Immature natural killer cell (primary cell): ENCODE measurements at places on chromosomes 5 and 9. TPM values are rescaled to one million over a fixed set of nuclear protein-coding genes. Genes with fewer than 3 reads are reported as not detected.

DBH gene
- not detected for polyA plus RNA-seq

IFNA2 gene
- polyA plus RNA-seq = not detected

ZNF622 gene
- polyA plus RNA-seq = 57.2 TPM

MYOT gene
- not detected for polyA plus RNA-seq

STPG3 gene
- not detected for polyA plus RNA-seq

CARTPT gene
- not detected for polyA plus RNA-seq

NDUFS6 gene
- 89.8 TPM for polyA plus RNA-seq

CDH9 gene
- not detected for polyA plus RNA-seq

ZNF618 gene
- 3.9 TPM for polyA plus RNA-seq

MCIDAS gene
- not detected for polyA plus RNA-seq

SARDH gene
- 6.8 TPM for polyA plus RNA-seq

DNA sequence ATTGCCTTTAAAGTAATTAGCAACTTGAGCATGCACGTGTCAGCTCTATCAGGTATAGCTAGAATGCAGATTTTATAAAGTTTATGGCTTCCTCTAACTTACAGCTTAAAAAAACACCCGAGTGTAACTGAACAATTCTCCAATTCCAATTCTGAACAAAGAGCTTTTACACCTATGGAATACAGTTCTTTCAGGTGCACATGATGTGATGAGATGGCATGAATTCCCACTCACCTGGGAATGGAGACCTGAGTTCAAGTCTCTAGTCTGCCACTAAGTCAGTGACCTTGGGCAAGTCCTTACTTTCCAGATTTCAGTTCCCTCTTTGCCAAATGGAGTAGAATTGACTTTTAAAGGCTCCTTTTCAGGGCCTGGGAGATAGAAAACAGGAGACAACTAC is 1.8 kb downstream of the ZFAND5 start:
- DNase-seq = no peak

GRCh38 chr5:27312291-27312893 is 274.0 kb upstream of the CDH9 start:
- no peak for DNase-seq

DNA sequence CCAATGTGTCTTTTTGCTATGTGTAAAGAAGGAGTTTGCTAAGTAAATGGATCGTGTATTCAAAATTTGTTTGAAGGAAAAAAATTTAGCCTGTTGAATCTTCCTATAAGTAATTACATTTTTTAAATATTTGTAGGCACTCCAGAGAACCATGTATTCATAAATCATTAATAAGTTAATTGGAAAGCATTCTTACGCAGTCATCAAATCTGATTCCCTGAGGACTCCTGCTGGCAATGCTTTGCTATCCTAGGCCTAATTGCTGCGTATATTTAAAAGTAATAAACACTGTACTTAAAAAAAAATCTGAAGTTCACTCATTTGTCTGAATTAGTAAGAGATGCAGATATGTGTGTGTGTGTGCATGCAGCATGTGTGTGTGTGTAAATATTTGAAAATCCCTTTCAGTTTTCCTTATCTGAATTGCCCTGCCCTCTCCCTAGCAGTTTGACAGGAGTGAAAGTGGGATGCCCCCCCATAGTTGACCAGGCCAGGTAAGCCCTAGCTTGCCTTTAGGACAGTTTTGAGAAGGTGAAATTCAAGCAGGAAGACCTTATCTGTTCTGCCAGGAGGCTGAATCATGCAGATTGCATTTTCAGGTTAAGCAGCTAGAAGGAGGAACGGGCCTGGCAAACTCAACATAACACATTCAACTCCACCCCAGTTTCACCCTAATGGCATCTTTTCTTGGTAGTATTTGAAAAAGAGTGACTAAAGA is 81.2 kb upstream of the DNAH5 start:
- DNase-seq = no peak

DNA sequence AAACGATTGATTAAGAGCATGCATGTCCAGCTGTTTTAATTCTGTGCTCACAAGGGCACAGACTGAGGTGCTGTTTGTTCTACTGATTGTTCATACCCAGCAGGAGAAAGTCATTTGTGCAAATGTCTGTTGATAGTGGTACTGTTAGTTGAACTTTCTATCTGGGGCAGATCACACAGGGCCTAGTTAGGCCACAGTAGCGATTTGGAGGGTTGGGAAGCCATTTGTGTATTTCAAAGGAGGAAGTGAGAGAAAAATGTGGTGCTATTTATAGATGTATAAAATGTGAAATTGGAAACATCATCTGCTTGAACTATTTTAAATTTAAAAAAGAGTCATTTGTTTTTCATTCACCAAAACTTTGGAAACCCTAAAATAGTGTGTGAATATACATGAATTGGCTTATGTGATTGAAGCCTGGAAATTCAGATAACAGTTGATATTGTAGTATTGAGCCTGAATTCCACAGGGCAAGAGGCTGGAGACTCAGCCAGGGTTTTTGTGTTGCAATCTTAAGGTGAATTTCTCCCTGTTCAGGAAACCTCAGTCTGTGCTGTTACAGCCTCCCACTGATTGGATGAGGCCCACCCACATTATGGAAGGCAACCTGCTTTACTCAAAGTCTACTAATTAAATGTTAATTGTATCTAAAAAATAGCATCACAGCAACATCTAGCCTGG is 162.0 kb upstream of the CDKN2B start:
- DNase-seq = no peak

GRCh38 chr9:82273121-82273520 is 284.5 kb downstream of the SPATA31D1 start:
- no peak for DNase-seq

DNA sequence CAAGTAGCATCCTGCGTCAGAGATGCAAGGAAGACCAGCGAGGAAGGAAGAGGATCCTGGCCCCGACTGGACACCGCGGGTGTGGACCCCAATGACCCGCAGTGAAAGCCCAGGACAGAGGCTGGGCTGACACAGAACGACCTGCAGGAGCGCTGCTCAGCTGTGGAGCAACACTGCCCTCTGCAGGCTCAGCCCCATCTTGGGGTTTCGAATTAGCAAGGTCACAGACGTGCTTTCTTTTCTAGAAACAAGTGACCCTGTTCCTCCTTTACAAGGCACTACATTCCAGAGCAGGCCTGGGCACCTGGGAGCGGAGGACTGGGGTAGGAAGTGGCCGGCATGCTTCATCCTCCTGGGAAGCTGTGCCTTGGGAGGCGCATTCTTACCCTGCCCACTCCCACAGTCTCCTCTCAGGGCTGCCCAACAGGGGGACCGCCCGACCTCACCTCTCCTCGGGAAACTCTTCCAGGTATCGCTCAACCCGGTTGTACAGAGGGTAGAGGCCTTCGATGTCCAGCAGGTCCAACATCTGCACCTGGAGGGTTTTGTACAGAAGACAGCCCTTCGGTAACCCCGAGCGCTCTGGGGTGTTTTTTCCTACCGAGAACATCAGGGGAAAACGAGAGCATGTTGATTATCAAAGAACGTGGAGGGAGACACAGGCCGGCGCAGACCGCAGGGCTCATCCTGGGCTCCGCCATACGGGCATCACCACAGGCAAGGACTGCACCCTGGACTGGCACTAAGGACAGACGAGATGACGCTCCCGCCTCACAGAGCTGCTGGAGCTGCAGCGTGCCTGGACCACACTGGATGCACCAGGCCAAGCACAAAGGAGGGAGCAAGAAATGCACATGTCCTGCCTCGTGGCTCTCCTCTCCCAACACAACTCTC is 35.0 kb downstream of the IPPK start:
- DNase-seq = peak; percentile 46

DNA sequence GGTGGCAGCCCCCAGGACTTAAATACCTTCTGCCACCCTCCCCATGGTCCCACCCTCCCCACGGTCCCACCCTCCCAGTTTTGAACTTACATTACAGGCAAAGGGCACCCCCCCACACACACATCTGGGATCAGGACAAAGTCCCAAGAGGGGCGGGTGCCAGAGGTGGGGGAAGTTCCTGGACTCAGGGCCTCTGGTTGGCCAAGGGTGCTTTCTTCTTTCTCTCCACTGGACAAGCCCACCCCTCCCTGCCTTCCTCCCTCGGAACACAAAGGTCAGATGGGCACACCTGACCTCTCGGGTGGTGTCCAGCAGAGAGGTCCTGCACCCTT is 19.1 kb upstream of the RALGDS start:
- DNase-seq = no peak

- no peak for DNase-seq
These were observed 75.3 kb downstream of the RGS3 start for GRCh38 chr9:113538701-113539430.

DNA sequence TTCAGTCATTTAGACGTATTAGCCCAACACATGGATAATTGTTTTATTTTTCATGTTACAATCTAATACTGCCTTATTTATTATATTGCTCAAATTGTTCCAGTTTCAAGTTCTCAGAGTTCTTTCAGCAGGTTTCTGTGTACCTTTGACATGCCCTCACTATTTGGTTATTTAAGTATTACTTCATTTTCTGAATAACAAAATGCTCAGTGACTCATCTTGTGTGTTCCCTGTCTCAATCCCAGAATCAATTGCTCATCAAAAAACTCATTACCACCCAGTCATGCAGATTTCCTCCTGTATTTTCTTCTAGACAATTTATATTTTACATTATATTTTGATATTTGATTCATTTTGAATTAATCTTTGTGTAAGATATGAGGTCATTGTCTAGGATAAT is 562.6 kb downstream of the ANXA1 start:
- DNase-seq = no peak

DNA sequence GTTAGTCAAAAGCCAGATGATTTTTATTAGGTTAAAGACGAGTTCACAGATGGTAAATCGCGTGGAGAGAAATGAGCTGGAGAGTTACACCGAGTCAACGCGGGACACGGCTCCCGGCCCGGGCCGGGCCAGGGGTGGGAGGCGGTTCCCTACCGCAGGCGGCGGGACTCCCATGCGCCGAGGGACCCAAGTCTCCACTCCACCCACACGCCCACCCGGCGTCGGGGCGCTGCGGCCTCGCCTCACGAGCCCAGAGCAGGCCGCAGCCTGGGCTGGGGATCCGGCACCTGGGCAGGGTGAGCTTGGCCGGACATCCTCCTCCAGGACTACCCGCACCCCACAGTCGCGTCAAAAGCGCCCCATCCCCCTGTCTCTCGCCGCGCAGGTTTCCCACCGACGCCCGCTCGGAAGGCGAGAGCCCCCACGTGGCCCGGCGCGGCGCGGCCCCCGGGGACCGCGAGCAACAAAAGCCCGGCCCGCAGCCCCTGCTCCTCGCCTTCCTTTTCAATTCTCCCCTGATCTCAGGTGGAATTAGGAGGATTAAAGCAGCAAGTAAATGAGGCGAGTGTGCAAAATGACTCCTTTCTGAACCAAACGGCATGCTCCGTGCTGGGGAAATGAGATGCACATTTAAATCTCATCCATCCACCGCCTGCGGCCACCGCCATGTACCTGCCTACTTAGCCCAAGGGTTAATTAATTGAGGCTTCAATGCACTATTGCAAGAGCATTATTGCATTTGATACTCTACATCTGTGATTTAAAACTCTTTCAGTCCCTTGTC is 196.5 kb upstream of the TBCA start:
- peak; percentile 2 for DNase-seq

DNA sequence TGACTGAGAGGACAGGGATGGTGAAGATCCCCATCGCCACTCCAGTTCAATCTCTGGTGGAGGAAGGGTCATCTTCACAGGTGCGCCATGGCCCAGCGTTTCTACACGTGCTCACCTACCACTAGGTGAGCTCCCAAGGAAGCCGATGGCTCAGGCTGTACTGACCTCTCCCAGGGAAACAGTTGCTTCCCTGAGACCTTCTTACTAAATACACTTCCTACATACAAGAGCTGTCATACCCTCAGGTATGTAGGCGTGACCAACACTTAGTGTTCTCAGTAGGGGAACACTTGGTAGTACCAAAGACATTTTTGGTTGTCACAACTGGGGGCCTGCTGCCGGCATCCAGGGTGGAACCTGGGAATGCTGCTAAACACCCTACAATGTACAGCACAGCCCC is 75.2 kb downstream of the TENT4A start:
- no peak for DNase-seq

DNA sequence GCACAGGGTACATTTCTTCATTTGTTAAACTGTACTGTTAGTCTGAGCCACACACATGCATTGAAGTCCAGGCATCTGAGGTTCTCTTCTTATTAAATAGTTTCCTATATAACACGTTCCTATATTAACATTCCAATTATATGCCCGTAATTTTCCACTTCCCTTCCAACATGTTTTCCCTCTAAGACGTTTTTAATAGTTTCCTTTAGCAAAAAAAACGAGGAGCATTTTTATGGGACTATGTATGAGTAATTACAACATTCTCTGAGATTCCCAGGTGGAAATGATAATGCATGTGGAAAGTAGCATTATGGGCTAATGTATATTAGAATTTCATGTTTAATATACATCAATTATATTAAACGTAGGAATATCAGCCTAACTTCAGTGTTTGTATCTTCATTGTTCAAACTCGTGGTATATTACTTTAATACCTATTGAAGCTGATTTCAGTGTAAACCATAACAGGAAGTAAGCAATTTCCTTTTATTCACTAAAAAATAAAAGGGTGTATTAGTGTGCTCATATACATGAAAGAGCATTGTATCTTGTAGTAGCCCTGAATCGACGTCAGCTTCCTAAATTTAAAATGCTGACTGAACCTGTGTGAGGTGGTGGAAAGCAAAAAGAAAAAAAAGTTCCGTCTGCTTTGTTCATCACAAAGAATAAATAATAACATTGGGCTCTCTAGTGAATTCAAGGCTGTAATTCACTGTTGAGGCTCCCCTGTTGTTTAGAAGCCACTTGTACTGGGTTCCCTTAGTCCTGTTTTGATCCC is 11.3 kb downstream of the SMARCA2 start:
- peak; percentile 26 for DNase-seq

DNA sequence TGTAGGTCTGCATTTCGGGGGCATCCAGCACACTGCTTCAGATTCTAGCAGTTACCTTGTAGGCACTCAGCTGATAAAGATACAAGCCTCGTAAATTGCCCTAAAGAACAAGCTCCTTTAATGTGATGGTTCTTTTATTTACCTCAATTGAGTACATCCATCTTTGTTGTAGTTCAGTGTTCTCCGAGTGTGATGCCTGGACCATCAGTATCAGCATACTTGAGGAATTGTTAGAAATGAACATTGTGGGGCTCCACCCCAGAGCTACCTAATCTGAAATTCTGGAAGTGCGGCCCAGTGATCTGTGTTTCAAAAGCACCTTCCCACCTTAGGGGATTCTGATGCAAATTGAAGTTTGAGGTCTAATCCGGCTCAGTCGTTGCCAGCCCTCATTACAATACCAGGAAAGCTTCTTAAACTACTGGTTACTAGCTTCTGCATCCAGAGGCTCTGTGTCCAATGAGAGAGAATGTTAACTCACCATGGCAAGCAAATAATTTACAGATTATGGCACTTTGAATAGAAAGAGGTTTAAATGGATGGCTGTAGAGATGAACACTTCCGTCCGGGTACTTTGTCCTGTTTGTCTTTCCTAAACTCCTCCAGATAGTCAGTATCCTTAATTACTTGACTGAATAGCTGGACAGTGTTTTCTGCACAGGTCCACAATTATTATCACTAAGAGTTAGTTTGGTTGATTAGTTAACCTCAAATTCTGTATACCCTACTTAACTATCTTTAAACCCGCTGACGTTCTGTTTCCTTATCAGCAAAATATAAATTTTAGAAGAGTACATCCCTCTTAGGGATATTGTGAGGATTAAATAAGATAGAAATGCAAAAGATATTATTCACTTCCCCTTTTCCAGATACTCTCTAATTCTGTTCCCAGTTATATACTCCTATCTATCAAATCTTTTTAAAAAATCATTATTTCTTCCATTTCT is 47.9 kb downstream of the RAI14 start:
- no peak for DNase-seq
